ENCODE measurements at places on chromosomes 16 and 17.

DNA sequence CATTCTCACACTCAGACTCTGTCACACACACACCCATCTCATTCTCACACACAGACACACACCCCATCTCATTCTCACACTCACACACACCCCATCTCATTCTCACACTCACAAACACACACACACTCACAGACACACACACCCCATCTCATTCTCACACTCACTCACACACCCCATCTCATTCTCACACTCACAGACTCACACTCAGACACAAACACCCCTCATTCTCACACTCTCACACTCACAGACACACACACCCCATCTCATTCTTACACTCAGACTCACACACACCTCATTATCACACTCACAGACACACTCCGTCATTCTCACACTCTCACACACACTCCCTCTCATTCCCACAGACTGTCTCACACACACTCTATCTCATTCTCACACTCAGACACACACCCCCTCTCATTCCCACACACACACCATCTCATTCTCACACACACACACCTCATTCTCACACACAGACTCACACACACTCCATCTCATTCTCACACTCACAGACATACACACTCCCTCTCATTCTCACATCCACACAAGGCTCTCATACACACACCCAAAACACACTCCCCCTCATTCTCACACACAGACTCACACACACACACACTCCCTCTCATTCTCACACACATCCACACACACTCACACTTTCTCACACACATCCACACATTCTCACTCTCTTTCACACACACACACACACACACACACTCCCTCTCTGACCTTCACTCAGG is 2.9 kb downstream of the ASGR1 start:
- no peak for DNase-seq

DNA sequence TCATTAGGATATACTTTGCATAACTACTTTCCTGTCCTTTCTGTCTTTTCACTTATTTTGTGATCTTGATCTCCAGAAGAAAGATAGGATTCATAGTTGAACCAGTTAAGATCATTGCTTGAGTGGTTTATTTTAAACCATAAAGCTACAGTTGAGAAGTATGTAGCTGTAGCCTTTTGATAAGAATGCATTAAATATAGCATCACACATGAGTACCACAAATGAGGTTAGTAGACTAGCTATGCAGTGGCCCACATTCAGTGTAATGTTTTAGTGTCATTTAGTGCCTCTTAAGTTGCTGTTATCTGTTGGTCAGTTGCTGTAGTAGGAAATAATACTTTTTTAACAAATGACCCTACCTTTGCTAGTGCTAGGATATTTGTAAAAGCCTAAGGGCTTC is 1.3 kb downstream of the NLK start:
- DNase-seq, result no peak

DNA sequence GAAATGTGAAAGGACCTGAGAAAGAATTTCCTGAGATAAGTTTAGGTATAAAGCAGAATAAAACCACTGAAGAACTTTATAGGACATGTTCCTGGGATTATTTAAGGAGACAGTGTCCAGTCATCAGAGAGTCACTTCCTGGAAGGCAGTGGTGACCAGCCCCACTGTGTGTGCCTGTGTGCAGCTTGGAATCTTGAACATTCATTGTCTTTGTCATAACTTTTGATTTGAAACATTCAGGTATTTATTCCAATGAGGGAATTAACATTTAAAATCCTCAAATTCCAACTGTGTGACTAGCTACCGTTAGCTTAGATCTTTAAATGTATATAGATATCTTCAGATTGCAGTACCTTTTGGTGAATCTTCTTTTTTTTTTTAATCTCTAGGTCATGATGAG is 61.7 kb upstream of the MRC2 start:
- no peak for DNase-seq

DNA sequence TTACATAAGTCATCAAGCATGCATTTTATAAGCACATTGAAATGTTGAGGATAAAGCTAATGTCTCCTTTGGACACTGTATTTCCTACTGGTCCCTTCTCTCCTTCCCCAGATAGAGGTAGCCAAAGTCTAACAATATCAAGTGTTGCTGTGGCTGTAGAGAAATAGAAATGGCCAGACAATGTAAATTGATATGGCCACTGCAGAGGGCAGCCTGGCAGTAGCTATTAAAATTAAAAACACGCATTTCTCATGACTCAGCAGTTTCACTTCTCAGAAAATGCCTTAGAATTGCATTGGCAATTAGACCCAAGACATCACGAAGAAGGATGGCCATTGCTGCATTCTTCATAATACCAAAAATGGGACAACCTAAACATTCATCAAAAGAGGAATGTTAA is 46.8 kb upstream of the MRTFB start:
- DNase-seq, result no peak

GRCh38 chr17:31824766-31825360 is 34.2 kb downstream of the COPRS start:
- no peak for DNase-seq

GRCh38 chr17:34251186-34251585 is 3.9 kb upstream of the CCL2 start:
- no peak for DNase-seq

- DNase-seq, result no peak
Observed at GRCh38 chr17:69870751-69871199, 204.2 kb upstream of the KCNJ16 start.

- no peak for DNase-seq
Observed at GRCh38 chr17:46949291-46950174, 26.6 kb downstream of the GOSR2 start.

DNA sequence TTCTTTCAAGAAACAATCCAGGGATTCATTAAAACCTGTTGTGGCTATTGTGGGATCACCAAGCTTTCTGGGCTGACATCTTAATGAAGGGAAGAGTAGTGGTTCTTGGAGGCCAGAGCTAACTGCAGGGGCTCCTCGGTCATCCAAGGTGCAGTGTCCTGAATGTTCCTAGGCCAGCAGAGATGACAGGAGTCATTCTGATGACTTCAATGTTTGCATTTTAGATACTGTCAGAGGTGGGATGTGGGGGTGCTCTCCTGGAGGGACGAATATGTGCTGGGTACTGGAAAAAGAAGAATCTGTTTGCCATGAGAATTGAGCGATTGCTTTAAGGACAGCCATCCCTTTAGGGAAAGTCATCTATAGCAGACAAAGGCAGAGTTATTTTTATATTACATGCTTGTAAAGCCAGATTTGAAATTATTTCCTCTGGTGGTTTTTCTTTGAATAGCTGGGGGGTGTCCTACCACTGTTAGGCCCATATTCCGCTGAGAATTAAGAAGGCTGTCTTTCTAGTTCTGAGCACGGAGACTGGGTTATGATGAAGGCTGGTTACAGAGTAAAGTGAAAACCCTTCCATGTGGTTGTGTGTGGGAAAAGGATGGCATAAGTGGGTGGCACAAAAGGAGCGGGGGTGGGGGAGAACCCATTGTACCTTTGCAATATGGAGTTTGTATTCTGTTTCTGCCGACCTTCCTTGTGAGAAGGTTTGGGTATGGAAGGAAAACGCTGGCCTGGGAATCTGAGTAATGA is 7.4 kb downstream of the HLF start:
- no peak for DNase-seq

DNA sequence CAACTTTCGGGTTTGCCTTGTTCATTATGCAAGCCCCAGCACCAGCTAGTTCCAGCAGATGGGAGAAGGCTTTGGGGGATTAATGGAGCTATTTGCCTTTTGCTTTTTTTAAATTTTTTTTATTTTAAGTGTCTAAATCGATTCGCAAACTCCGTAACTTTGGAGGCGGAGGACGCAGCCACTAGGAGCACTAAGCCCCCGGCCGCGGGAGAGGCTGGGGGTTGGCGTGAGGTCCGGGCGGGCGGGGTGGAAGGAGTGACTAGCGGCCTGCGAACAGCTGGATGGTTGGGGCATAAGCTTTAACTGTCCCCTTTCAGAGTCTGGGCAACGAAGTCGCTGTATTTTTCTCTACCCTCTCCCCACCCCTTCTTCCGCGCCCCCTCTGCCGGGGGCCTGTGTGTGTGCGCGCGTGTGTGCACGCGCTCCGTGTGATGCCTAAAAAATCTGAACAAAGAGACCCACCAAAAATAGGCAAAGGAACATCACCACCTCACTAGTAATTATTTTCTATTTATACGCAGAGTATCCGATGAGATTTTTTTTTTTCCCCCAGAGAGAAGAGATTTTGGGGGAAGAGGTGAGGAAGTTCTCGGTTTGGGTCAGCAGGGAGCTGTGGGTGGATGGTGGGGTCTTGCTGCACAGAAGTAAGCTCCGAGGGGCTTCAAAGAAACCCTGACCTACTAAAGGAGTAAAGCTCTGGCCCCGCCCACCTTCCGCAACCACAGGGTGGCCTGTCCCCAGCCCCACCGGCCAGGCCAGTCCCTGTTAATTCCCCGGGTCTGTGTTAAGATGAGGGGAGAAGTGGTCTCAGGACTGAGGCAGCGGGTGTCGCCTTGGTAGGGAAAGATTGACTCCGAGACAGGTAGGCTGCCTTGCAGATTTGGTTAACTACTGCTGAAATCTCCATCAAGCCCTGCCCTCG is 2.3 kb downstream of the SHISA9 start:
- no peak for DNase-seq

DNA sequence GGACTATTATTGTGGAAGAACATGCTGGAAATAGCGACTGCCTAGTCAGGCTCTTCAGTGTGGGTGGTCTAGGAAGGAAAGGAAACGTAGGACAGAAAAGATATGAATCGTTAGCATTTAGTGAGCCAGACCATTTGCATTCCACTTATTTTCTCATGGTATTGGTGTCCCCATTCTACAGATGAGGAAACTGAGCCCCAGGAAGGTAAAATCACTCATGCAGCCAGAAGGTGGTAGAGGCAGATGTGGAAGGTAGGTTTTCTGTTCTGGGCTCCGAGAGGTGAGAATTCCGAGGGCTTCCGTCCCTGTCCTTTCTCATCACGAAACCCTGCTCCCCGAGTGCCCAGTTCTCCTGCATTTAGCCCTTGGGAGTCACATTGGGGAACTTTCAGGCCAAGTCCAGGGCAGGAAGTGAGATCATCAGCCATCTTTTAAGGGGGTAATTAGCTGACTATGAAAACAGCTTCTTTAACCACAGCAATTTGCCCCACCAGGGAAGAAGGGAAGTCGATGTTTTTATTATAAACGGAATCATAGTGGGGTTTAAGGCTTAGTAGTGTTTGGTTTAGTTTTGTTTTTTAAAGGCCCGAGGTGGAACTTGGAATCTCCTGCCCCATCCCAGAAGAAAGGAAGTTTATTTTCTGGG is 110.7 kb upstream of the IRX3 start:
- no peak for DNase-seq

DNA sequence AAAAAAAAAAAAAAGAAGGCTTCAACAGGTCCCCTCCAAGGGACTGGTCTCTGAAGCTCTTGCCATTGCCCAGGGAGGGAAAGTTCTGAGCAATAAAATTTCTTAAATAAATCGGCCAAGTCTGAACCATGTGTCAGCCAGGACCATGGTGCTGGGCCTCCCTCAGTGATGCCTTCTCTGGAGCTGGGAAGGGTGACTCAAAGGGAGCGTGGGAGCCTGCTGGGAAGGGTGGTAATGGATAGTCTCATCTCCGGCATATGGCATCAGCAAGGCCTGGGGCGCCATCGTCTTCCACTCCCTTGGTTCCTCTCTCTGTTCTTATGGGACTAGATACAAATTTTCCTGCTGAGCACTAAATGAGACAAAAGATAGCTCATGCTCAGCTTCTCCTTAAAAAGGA is 2.3 kb downstream of the VKORC1 start:
- no peak for DNase-seq

DNA sequence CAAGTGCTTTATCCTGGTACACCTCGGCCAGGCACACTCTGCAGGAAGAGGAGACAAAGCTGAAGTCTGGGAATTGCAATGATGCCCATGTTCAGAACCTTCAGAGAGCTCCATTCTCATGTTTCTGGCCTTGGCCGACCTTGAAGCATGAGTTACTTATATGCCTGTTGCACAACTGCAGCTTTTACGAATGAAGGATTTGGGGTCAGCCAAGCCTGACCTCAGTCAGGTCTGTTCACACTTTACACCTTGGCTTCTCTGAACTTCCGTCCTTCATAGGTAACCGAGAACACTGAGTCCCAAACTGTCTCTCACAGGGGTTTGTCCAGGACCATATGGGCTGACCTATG is 66.7 kb downstream of the GTF3C1 start:
- DNase-seq, result no peak

DNA sequence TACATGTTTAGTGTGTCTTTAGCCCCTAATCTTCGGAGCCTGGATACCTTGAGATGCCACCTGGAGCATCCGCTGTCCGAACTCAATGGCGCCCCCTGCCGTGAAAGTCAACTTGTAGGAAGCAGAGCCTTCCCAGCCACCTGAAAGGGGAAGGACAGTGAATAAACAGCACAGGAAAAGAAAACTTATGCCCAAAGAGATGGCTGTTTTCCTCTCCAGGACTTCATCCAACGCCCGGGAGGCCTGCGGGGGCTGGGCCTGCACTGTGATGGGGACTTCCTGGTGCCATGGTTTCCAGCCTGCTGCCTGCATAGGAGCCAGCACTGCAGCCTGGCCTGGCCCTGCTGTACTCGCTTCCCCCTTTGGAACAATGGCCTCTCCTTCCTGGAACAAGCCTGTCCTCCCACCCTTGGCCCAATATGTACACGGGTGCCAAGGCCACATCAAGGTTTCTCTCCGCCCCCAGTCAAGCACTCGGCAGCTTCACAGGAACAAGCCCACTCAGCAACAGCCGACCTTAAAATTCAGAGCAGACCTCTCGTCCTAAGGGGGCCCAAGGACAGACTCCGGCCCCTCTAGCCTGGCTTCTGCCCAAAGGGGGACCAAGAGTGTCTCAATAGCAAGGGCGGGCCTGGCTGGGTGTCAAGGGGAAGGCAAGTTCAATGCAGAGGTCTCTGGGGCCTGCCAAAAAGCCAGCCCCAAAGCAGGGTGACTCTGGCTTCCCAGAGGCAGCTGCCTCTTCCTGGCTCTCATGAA is 4.5 kb upstream of the UNC13D start:
- DNase-seq, result no peak

DNA sequence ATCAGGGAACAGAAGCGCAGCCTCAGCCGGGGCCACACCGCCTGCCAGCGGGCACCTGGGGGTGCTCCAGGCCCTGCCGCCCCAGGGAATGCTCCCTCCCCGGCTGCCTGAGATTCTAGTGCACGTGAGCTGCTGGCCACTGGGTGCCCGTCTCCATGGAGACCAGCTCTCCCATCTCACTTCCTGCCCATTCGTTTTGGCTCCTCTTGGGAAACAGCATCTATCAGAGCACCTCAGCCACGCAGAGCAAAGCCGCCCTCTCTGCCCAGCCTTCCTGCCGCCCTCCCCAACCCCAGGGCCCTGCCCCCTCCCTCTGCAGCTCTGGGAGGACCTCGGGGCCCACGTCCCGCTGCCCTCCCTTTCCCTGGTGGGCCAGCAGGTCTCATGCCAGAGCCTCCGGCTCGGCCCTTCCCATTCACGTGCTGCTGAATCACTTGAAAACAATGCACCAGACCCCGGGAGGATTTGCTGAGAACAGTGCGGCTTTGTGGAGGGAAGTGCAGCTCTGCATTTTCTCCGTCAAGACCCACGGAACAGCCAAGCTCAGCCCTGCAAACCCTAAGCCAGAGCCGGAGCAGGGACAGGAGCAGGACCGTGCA is 19.4 kb downstream of the CEP295NL start:
- DNase-seq, result peak; percentile 94

- DNase-seq, result no peak
Observed at GRCh38 chr17:39774047-39774446, 36.3 kb downstream of the GRB7 start.

Measured in coronary artery (tissue), 2 donors.